ENCODE measurements at places on chromosomes 4 and X.

- peaks cover 8% of the 10 kb centered on the region for H3K27me3 ChIP-seq
- peak within 1 kb of the TSS; percentile 20 for H3K27ac ChIP-seq
- no peaks in the 10 kb centered on the region for H3K4me1 ChIP-seq
- DNase-seq = no peak
Measured at GRCh38 chrX:53281321-53281822, at the start of gene IQSEC2. Gene IQSEC2, minus strand, starts transcription at chrX:53281584.

DNA sequence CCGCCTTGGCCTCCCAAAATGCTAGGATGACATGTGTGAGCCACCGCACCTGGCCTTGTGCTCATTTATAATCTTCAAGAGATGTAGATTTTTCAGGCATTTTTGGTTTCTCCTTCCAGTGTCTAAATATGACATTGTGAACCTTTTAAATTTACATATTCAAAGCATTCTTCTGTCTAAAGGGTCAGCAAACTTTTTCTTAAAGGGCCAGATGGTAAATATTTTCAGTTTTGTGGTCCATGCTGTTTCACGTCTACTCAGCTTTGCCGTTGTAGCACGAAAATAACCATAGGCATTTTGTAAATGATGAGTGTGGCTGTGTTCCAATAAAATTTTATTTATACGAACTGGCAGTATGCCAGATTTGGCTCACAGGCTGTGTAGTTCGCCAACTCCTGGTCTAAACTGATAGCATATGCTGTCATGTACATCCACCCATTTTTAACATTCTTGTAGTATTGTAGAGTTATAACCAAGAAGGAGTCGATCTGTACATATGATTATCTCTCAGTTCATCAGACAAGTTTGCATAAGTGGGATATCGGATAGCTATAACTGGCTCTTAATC is 12.7 kb upstream of the GCNA start:
- DNase-seq = no peak
- peaks cover 25% of the 10 kb centered on the region for H3K36me3 ChIP-seq
- no peaks in the 10 kb centered on the region for H3K27me3 ChIP-seq
- no peak overlapping the region for H3K4me3 ChIP-seq
- no peaks in the 10 kb centered on the region for H3K4me1 ChIP-seq
- H3K27ac ChIP-seq = no peak overlapping the region

- H3K36me3 ChIP-seq = no peaks in the 10 kb centered on the region
- H3K27me3 ChIP-seq = no peaks in the 10 kb centered on the region
- no peak overlapping the region for H3K4me3 ChIP-seq
- DNase-seq = no peak
- H3K27ac ChIP-seq = no peak overlapping the region
- H3K4me1 ChIP-seq = no peaks in the 10 kb centered on the region
Measured at GRCh38 chrX:2451501-2452316, 49.1 kb downstream of the DHRSX start.

- H3K4me1 ChIP-seq = peaks cover 20% of the 10 kb centered on the region
- no peak for DNase-seq
- H3K36me3 ChIP-seq = no peaks in the 10 kb centered on the region
- H3K4me3 ChIP-seq = no peak overlapping the region
- H3K27ac ChIP-seq = no peak overlapping the region
Measured at GRCh38 chrX:153878969-153879653, 6.9 kb downstream of the L1CAM start.

DNA sequence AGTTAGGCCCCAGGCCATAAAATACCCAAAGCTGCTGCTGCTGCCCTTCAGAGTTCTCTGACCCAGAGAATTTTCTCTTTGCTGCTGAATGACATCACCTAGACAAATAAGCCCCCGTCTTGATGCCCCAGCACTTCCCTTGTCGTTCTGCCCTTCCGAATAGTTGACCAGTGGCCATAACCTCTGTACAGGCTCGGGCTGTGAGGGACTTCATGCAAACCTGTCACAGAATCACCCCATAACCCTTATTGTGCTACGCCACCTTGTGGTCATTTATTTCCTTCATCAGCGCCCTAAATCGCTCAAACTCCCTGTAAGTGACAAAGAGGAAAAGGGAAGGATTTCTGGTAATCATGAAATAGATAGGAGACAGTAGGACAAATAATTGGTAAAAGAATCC is 18.8 kb downstream of the SPACA5 start:
- no peaks in the 10 kb centered on the region for H3K27me3 ChIP-seq
- DNase-seq = peak; percentile 37
- no peak overlapping the region for H3K27ac ChIP-seq

DNA sequence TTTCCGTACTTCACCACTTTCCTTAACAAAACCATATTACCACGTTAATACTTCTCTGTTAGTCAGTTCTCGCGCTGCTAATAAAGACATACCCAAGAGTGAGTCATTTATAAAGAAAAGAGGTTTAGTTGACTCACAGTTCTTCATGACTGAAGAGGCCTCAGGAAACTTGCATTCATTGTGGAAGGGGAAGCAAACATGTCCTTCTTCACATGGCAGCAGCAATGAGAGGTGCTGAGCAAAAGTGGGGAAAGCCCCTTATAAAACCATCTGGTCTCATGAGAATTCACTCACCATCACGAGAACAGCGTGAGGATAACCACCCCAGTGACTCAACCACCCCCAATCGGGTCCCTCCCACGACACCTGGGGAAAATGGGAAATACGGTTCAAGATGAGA is 289.8 kb upstream of the CLNK start:
- H3K4me3 ChIP-seq = no peak overlapping the region
- no peaks in the 10 kb centered on the region for H3K36me3 ChIP-seq
- no peak for DNase-seq
- no peak overlapping the region for H3K27ac ChIP-seq
- no peaks in the 10 kb centered on the region for H3K4me1 ChIP-seq

DNA sequence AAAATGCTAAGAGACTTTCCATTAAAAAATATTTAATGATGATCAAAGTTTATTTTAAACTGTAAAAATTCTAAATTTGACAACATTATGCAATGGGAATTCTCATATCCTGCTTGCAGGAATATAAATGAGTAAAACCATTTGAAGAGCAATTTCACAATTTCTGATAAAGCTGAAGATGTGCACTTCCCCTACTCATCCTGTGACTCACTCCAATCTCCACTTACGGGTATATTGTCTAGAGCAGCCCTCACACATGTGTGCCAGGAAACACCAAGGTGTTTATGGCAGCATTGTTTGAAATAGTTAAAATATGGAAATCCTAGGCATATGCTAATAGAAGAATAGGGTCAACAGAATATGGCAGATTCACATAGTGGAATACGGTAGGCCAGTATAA is 158.4 kb downstream of the PDHA2 start:
- H3K4me3 ChIP-seq = no peak overlapping the region
- no peaks in the 10 kb centered on the region for H3K27me3 ChIP-seq
- H3K4me1 ChIP-seq = no peaks in the 10 kb centered on the region
- no peak for DNase-seq

DNA sequence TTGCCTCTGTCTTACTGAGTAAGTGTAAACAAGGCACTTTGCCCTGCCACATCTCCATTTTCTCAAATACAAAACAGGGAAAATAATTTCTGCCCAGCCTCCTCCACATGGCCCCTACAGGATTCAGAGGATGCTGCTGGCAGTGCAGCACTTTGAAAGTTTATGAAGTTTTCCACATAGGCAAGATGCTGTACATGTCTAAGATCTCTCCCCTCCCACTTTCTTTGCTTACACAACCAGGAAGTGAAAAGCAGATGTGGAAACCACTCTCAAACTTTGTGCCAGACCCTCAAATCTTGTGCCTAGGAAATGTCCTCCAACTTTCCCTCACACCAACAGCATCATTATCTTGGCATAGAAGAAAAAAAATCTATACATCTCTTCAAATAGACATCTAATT is 257.0 kb upstream of the LDB2 start:
- no peak overlapping the region for H3K27ac ChIP-seq
- H3K36me3 ChIP-seq = no peaks in the 10 kb centered on the region
- H3K27me3 ChIP-seq = no peaks in the 10 kb centered on the region
- no peak overlapping the region for H3K4me3 ChIP-seq
- DNase-seq = no peak
